ENCODE measurements at places on chromosomes 5 and 9.

DNA sequence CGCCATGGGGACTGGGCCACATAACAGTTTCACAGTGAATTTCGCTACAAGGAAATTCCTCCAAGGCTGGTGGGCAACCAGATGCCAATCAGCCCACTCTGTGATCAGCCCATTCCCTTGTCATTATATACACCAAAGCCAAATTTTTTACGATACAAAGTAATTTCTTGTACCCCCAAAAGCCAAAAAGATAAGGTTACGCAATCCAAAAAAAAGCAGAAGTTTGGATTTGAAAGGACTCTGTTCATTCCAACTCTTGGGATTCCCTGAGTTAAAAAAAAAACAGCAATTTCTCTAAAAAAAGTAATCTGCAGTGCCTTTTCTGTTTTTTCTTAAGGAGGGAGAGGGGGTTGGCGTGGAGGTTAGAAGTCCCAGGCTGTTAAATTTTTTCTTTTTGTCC, 166.8 kb downstream of the CDH10 start:
- DNase-seq: no peak

DNA sequence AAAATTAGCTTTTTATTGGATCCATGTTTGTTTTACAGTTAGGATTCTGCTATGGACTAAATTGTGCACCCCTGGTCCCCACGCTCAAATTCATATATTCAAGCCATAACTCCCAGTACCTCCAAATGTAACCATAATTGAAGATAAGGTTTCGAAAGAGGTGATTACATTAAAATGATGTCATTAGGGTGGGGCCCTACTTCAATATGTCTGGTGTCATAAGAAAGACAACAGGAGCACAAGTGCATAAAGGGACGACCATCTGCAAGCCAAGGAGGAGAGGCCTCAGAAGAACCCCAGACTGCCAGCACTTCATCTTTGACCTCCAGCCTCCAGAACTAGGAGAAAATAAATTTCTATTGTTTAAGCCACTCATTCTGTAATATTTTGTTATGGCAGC, 7.4 kb upstream of the HNRNPA0 start:
- no peak for DNase-seq

DNA sequence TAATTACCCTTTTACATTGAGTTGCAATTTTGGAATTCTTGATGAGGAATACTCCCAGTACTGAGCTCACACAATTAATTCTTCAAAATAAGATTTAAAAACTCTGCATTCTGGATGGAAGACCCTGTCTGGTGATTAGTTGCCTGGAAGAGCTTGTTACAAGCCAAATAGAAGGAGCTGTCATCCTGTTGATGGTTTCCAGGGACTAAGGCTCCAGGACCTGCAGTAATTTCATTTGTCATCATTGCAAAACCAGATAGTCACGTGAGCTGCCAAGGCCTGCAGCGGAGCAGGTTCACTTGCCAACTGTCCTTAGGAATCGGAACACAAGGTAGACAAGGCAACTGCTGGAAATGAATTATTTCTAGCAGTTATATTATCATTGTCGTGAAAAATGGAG, 597.7 kb downstream of the CCDC171 start:
- no peak for DNase-seq

DNA sequence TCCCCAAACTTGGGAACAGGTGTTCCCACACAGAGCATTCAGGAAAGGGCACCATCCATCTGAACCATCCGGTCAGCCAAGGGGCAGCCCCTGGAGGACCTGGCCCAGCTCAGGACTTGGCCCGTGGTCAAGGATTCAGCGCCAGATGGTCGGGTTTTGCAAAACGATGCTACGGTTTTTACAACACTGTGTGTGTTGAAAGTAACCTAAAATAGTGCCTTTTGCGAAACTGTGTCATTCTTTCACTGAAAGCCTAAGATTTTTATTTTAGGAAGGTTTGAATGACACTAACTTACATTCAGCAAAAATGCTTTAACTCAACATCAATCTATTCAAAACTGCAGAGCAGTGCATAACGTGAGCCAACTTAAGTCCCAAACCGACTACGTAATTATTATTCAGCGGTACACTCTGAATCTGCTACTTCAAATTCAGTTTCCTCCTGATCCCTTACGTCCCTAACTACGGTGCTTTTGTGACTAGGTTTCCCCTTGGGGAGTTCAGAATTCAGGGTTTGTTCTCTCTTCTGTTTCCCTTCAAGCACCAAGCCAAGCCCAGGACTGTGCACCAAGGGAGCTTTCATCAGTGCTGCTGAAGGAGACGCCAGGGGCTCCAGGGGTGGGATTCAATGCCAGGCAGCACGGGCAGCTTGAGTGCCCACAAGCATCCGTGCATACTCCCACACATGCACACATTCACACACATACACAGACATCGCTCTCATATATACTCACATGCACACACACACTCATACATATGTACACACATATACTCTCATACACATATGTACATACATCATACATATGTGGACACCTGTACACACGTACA, 25.8 kb downstream of the LPCAT1 start:
- DNase-seq: no peak

DNA sequence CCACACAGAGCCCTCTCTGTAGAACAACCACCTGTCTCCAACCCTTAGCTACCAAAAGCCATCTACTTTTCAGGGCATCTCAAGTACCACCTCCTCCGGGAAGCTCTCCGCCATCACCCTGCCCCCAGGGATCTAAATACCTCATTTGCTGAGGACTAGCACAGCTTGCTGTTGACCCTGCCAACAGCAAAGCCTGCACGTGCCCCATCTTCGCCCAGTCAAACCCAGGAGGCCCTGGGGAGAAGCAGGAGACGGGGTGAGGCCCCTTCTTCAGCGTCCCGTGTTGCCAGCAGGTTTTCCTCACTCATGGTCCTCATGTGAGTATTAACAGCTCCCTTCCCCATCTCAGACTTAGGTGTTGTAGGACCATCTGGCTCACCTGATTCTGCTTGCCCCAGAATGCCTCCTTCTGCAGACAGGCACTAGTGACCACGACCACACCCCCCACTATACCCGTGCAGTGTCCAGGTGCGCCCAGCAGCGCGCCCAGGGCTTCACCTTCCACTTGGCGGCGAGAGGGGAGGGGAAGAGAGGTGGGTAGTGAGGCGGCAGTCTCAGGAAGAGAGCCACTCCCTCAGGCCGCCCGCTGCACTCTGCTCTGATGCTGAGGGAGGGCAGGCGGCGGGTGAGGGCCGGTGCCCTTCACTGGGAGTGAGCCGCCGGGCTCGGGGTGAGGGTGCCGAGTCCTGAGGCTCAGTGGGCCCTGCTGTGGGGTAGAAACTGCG, 11.1 kb downstream of the VAV2 start:
- DNase-seq: no peak

DNA sequence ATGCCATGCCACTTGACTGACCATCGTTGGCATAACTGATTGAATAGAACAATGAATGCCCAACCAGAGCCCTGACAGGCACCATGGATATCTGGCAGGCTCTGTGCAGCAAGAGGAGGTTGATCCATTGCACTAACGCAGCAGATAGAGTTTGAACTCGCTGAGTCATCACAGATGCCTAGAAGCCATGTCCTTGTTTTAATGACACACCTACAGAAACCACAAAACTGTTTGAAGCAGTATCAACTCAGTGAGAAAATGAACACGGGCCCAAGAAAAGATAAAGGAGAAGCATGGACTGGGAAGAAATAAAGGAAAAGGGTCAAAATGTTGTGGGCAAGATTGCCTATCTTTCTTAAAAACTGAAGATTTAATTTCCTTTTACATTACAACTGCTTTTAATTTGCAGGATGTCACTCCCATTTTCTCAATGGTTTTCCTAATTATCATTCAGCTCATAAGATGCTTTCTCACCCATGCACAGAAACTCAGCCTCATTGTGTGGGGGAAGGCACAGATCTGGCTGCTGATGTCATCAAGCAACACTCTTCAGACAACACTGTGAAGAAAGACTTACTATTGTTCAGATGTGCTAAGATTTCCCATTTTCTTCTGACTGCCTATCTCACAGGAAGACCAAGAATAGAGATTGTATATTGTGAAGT, 129.0 kb downstream of the PIK3R1 start:
- DNase-seq: no peak

- no peak for DNase-seq
Observed at GRCh38 chr5:7518947-7519560, 123.1 kb downstream of the ADCY2 start.

- DNase-seq: peak; percentile 91
Observed at GRCh38 chr9:116549061-116549664, 137.9 kb upstream of the TRIM32 start.

All from GM04503 (cell line).